ENCODE measurements at places on chromosomes 3 and 15.

- DNase-seq, result no peak
Observed at GRCh38 chr15:71747128-71748083, 62.9 kb upstream of the NR2E3 start.

- DNase-seq, result no peak
Observed at GRCh38 chr15:65821070-65821469, 29.0 kb upstream of the DENND4A start.

GRCh38 chr3:149560001-149560400 lies 85.5 kb downstream of the TM4SF4 start:
- no peak for DNase-seq

DNA sequence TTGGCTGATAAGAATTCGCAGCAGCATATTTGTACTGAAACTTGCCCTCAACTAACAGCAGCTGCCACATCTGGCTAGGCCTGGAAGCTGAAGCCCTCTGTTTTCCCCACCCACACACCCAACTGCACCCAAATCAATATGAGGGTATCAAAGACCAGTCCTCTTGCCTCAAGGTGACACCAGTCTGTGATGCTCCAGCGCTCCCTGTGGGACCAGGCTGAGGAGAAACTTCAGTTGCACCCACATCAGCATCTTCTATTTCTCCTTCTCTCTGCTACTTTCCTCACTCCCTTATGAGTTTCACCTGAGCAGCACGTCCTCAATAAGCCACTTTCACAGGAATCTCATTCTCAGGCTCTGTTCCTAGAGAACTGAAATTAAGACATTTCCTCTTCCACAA lies 18.7 kb upstream of the GRAMD1C start:
- DNase-seq, result no peak

DNA sequence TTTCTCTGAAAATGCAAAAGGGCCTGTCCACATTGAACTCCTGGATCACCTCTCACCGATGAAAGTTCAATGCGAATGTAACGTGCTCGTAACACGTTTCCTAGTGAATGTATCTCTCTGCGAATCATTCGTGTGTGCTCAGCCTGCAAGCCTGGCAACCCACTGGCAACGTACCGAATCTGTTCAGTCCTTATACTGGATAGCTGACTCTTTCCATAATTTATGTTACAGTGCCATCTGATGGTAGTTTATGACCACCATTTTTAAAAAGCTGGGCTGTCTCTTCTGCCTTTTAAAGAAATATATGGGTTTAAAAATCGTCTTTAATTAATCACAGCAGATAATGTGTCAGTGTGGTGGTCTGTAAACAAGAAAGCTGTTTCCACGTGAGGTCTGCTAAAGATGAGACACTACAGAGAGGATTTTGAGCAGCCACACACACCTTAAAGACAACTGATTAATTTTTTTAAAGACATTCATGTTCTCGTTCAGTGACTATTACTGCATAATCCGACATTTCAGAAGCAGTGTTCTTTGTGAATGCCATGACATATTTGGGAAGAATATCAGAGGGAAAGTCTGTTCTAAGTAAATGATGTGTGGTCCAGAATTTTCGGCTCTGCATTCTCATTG lies 69.4 kb upstream of the FOXP1 start:
- peak; percentile 59 for DNase-seq

DNA sequence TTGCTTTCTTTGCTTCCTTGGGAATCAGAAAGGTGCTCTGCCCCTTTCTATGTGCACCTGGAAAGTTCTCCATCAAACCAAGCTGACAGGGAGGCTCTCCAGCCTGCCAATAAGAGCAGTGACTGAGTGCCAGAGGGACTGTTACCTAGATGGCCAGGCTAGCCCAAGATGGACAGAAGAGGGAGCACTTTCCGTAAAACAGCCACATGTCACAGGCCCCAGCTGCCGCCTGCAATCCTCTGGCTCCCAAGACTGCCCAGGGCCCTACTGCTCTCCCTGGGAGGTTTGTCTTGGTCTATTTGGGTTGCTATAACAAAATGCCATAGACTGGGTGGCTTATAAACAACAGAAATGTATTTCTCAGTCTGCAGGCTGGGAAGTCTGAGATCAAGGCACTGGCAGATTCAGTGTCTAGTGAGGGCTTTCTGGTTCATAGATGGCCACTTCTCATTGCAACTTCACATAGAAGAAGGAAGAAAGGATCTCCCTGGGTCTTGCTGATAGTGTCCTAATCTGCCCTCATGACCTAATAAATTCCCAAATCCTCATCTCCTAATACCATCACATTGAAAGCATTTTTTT lies 72.3 kb downstream of the TAMM41 start:
- DNase-seq, result peak; percentile 76

Measured in D341Med (cell line).